Forelimb muscle (tissue), 1 donor: ENCODE measurements at places on chromosomes 1 and 21. TPM values are rescaled to one million over a fixed set of nuclear protein-coding genes. Genes with fewer than 3 reads are reported as not detected.

- DNase-seq, result no peak
Measured at GRCh38 chr1:31758823-31759222, 5.3 kb downstream of the ADGRB2 start.

DNA sequence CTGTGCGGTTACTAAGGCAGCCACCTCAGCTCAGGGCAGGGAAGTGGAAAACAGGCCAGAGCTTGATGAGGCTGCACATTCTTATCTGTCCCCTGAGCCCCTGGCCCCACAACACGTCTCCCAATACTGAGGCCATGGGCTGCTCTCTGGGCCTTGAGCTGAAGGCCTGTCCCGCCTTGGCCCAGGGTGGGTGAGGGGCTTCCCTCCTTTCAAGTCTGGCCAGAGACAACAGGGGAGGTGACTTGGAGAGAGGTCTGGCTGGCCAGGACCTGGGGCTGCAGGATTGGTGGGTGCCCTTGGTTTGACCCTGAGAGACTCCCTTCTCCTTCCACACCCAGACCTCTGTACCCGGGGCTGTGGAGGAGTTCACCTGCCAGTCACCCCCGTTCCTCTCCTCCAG lies 563.8 kb downstream of the PTPRU start:
- no peak for DNase-seq

- no peak for DNase-seq
Measured at GRCh38 chr1:21608798-21609197, 60.4 kb downstream of the RAP1GAP start.

- no peak for DNase-seq
Measured at GRCh38 chr1:82778612-82779011, 977.9 kb downstream of the ADGRL2 start.

- DNase-seq, result no peak
Measured at GRCh38 chr1:220785166-220786056, 1.3 kb upstream of the MTARC1 start.

Gene ILDR2
- 2.5 TPM for polyA plus RNA-seq

Gene CCDC17
- 1.4 TPM for polyA plus RNA-seq

Gene FTCD
- 1.5 TPM for polyA plus RNA-seq
